ENCODE measurements at places on chromosomes 4 and X.

DNA sequence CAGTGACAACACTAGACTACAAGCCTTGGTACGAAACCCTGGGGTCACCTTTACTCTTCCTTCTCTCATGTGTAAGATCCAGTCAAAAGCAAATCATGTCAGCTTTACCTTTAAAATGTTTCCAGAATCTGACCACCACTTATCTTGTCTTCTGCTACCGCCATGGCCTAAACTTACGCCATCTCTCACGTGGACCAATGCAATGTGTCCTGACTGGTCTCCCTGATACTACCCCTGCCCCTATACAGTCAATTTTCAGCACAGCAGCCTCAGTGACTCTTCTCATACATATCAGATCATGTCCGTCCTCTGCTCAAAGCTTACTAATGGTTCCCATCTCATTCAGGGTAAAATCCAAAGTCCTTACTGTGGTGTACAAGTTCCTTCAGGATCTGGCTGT lies 15.0 kb upstream of the MAML3 start:
- DNase-seq: no peak

DNA sequence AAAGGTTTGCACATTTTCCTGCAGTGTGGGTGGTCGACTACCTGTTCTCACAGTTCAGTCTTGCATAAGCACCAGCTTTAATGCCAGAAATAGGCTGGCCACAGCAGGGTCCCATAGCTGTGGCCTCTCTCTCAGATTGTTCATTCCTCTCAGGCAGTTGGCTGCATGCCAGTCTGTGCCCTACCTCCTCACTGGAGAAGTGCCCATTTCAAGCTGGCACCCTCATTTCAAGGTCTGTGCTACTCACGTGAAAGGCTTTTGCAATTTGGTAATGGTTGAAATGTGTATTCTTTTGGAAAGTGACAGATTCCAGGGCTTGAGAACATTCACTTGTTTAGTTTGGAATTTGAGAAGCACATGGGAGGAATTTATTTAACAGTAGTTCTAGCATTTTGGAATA lies 28.9 kb upstream of the MTMR1 start:
- DNase-seq: no peak

DNA sequence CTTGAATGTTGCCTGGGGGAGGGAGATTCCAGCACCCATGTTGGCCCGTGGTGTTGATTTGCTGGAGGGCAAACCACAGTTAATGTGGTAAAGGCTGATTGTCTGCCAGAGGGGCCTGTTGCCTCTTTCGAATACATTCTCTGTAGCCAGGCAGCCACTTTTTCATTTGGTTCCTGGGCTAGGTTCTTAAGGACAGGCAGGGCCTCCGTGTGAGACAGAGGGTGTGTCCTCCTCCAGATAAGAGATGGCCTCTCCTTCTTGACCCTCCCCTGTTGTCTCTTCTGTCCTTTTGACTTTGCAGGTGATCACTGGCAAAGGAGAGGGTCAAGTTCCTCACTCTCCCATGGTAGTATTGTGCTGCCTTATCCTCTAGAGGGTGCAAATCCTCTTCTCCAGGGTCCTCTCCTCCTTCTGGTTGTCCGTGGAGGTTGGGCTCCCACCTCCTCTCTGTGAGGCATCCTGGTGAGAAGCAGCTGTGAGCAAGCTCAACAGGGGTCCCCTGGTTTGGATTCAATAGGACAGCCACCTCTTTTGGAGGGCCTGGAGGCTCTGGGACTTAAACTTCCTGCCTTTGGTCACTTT lies 44.9 kb downstream of the ZNF182 start:
- DNase-seq: peak; percentile 26

DNA sequence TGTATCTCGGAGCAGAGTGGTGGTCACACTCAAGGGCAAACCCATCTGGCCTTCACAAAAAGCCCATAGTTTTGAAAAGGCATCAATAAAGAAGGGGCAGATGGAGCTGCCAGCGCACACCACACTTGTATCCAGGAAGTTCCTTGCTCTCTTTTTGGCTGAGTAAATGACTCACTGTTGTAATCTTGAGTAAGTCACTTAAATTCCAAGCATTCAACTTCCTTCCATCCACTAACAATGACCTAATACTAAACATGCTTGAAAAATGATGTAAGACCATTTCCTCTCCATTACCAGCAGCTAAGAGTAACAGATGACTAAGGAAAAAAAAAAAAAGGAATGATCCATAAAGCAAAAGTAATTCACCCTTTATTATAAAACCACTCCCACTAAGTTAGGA lies 32.4 kb upstream of the MYOZ2 start:
- DNase-seq: no peak

- DNase-seq: no peak
Measured at GRCh38 chr4:119615068-119615719, 13.4 kb downstream of the PDE5A start.

GRCh38 chrX:74853255-74853654 lies 72.0 kb downstream of the NEXMIF start:
- no peak for DNase-seq

DNA sequence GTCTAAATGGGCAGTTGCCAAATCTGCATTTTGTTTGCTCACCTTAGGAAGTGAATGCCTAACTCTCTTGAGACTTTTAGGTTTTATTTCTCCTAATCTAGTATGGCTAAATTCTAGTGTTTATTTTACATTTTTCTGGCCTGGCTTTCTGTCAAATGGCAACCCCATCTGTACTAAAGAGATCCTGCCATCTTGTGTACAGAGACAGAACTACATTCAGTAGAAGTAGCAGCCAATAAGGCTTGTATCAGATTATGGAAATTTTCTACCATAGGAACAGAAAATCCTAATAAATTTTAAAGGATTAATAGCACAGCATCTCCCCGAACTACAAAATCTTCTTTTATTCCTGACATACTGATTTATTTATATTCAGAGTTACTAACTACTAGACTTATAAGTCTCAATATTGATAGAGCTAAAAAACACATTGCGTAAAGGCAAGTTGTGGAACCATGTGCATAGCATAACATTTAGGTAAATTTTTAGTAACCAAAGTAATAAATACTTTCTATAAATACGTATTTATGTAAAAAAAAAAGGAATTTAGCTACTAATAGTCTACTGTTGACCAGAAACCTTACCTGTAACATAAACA lies 45.5 kb downstream of the TMEM144 start:
- no peak for DNase-seq

GRCh38 chr4:42083816-42084215 lies 68.6 kb downstream of the BEND4 start:
- DNase-seq: no peak

GRCh38 chrX:30938295-30938694 lies 49.2 kb upstream of the TAB3 start:
- no peak for DNase-seq

- no peak for DNase-seq
Measured at GRCh38 chr4:32112891-32113290, 1392.7 kb downstream of the PCDH7 start.

DNA sequence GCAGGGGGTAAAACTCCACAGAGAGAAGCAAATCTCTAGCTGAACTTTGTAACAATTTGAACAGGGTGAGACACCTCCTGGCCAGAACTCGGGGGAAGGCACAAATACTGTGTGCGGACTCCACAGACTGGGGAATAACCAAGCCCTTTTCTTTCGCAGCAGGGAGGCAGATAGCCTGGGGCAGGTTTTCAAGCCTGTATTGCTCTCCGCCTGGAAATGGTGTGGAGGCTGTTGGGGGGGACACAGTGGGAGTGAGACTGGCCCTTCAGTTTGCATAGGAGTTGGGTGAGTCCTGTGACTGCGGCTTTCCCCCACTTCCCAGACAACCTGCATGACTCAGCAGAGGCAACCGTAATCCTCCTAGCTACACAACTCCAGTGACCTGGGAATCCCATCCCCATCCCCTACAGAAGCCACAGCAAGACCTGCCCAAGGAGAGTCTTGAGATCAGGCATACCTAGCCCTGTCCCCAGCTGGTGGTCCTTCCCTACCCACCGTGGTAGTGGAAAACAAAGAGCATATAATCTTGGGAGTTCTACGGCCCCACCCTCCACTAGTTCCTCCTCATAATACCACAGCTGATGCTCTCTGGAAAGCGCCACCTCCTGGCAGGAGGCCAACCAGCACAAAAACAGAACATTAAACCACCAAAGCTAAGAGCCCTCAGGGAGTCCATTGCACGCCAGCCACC lies 12.9 kb upstream of the SMPX start:
- no peak for DNase-seq

DNA sequence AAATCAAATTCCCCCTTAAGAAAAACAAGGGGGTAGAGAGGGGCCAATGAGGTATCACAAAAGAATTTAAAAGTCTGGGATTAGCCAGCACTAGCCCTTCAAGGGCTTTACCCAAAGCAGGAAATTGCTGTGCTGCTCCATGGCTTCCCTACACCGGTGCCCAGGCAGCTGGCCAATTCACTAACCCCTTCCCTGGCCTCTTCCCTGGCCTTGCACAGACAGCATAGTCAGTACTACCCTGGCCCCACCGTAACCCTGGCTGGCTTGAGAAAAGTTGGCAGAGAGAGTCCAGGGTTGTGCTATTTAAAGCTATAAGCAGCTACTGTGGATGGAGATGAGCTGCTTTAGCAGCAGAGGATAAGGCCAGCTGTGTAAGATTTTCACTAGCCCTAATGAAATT lies 43.1 kb downstream of the ADAMTS3 start:
- no peak for DNase-seq

DNA sequence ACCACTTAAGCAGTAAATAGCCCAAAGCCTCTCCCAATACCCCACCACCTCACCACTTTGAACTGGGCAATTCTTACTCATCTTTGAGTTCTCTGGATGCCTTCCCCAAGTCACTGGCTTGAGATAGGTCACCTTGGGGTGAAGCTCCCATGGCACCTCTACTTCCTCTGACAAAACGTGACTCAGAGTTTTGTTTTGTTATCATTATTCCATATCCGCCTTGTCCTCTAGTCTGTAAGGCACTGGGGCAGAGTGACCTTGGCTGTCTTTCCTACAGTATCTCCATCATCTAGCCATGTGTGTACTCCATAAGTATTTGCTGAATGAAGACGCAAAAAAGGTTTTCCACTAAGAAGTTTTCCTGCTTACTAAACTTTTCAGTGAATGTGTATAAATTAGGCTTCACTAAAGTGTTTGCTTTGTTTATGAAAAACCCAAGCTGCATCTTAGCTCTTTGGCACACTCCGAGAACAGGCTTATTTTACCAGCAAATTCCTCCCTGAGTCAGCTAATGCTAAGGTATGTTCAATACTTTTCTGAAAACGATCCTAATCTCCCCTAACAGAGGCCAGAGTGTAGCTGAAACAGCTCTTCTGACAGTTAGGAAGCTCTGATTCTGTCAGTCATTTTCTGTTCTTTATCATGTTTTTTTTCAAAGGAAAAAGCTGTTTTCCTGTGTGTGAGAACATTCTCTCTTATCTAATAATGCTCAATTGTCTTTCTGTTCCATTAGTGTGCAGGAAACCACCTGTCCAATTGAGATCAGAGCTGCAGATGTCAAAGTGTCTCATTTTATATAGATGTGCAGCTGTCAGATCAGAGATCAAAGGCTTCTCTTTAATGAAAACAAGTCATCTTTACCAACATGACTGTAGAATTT lies 30.2 kb upstream of the TSPAN5 start:
- peak; percentile 36 for DNase-seq

- DNase-seq: no peak
Measured at GRCh38 chr4:78292856-78293255, 235.7 kb downstream of the FRAS1 start.

GRCh38 chrX:46670316-46670715 lies 88.6 kb downstream of the SLC9A7 start:
- DNase-seq: no peak

DNA sequence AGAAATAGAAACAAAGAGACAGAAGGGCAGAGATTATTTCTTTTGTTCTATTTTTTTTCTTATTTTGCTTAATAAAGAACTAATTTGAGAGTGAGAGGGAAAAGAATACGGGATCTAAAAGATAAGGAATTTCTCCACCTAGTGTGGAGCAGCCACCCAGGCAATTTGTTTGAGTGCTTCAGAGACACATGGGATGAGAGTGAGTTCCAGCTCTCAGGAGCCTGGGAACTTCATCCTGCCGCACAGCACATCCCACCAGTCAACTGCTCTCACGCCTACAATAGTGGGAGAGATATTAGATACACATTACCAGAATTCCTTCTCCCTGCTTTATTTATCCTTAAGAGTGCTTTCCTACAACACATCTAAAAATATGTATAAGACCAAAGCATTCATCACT lies 946.4 kb downstream of the PDHA2 start:
- DNase-seq: no peak

GRCh38 chr4:93299118-93299517 lies 529.4 kb upstream of the ATOH1 start:
- DNase-seq: no peak

DNA sequence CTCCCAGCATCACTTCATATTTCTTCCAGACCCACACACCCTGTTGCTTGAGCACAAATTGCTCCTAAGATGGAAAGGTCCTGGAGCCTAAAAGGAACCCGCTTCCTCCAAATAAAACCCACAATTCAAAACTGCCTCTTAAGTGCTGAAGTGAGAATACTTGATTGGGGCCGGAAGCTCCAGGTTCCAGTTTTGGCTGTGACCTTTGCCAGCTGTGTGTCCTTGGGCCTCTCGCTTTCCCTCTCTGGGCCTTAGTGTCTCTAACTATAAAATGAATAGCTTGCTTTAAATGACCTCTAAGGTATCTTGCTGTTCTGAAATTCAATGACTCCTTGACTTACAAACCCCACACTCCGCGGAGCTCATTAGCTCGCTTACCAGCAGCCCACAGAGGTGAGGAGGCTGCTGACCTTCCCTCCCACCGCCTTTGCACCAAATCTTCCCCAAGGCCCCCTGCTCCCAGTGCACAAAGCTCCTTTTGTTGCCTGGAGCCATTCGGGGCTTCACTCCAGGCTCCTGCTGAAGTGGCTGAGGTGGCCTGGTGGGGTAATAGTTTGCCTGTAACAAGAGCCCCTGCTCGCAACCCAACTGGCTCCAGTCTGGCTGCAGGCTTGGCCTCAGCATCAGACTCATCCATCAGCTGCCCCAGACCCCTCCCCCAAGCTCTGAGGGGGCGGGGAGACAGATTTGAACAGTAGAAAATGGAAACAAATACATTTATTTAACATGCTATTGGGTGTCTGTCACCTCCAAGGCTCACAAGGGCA lies 21.8 kb downstream of the STARD8 start:
- no peak for DNase-seq

DNA sequence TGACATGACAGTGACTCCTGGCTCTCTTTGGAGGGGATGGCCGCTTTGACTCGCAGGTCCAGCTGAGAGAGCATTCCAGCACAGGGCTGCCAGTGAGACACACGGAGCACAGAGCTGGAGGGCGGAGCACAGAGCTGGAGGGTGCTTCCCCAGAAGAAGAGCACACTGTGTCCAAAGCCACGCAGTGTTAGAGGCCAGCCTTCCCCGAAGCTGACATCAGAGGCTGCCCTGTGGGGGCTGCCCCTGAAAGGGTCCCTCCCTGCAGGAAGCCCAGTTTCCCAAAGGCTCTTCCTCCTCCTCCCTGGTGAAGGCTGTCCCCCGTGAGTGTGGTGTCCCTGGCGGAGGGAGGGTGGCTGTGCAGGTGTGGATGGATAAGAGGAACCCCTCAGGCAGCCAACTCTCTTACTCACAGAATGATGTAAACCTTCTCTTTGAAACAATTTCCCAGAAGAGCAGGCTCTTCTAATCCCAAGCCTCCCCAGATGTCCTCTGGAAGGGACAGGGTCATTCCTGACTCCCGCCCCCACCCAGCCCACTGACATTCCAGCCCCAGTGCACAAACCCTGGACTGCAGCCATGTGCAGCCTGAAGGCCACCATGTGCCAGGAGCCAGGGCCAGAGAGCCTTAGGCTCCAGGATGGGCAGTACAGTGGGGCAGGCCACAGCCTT lies 53.4 kb downstream of the PSAPL1 start:
- DNase-seq: no peak

- no peak for DNase-seq
Measured at GRCh38 chr4:139297001-139297410, 4.3 kb upstream of the NAA15 start.

- DNase-seq: no peak
Measured at GRCh38 chr4:137851435-137851834, 319.1 kb upstream of the PCDH18 start.

GRCh38 chrX:2342281-2342688 lies 158.5 kb downstream of the DHRSX start:
- DNase-seq: no peak

Data from stimulated activated CD4-positive, alpha-beta T cell treated with anti-CD3 and anti-CD28 coated beads, Interleukin-4, amount 100 ng/mL, for 24 hours (primary cell).